Retina (tissue), 1 donor: ENCODE measurements at places on chromosomes 2 and 18.

- DNase-seq = no peak
These were observed 242.9 kb downstream of the ZNF516 start for GRCh38 chr18:76252139-76252538.

DNA sequence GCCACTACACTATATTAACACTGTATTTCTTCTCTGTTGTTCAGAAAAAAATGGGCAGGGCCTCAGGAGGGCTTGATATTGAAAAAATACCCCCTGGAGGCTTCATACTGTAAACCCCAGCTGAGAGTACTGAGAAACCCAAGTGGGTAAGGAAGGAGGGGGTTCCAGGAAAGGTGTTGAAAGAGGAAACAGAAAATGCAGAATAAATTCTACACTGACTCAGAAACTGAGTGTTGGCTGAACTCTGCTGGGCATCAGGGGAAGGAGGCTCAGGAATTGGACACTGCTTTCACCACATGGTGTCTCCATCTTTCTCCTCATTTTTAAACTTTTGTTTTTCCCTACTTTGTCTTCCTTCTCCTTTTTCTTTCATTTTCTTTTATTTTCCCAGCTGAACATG lies 253.7 kb downstream of the DYM start:
- DNase-seq = no peak

GRCh38 chr2:241087420-241088268 lies 14.4 kb downstream of the MTERF4 start:
- no peak for DNase-seq

DNA sequence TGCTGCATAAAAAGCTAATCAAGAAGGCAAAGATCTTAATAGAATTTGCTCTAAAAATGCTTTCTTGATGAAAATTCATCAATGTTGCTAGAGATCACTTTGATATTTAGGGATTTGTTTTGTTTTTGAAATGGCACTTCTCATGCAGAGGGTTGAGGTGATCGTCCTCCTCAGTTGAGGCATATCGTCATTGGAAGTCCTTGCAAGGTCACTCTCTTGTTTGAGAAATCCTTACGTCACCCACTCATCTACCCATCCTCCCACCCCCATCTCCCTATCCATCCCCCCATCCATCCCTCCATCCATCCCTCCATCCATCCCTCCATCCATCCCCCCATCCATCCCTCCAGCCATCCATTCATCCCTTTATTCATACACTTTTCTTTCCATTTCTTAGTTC lies 133.7 kb downstream of the THNSL2 start:
- no peak for DNase-seq

- no peak for DNase-seq
These were observed 620.6 kb downstream of the IRS1 start for GRCh38 chr2:226179010-226179409.

DNA sequence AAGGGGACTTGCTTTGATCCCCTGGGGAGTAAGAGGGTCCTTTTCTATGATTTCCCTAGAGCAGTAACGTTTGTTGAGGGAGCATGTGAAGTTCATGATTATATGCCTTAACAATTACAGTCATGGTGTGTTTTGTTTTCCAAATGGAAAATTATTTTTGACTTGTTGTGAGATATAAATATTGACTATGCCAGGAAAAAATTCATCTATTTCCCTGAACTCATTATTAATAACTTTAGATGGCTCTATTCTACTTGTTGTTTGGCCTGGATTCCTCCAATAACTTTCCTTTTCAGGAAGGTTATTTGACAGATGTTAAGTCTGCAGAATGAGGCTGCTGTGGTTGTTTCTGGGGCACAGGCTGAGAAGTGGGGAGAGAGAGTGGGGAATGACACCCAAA lies 72.1 kb upstream of the LMAN1 start:
- DNase-seq = no peak

DNA sequence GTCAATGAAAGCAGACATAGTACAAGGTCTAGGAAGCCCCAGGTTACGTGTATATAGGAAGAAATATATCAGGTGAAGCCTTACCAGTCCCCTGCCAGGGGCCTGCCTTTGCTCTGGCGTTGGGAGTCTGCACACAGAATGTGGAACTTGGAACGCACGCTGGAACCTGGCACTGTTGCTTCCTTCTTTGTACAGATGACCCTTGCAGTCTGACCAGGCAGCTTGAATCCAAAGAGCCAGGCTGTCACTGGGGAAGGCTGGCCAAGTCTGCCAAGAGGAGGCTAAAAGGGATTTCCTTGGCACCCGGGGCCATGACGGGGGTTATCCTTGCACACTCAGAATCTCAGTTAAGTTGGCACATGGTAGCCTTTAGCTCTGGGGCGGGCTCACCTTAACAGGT lies 39.5 kb downstream of the TMEM247 start:
- DNase-seq = no peak

DNA sequence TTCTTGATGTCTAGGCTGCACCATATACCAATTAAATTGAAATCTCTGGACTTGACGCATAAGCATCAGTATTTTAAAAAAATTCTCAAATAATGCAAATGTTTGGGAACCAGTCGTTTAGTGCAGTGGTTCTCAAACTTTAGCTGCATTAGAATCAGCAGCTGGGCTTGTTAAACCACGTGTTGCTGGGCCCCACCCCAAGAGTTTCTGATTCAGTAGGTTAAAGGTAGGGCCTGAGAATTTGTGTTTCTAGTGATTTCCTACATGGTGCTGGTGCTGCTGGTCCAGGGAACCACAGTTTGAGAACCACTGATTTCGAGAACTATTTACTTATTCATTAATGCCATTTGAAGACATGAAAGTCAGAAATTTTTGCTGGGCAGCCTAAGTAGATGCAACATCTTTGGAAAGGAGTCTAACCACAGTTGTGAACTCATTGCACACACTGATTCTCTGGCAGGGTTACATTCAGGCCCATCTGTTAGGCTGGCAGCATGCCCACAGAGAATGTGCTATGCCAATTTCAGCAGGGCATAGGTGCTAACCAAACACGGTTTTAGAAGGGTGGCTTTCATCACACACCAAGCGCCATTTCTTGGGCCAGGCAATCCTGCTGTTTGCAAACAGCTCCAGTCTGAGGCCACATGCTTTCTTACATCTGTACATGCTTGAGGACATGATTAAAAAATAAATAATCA lies 26.4 kb upstream of the ATP5MC3 start:
- DNase-seq = no peak

DNA sequence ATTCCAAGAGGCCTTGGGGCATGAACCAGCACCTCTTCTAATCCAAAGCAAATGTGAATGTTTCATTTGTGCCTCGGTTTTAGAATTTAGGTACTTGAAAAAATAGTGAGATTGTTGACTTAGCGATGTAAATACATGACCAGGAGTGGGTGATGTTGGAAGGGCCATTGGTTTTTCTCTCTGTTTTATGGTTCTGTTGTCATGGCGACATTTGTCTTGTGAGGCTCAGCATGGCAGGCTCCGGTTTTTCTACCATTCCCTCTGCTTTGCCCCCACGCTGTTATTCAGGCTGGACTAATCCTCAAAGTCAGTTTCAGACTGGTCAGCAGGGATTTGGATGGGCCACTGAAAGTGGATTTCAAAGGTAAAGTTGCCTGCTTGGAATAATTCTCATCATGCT lies 255.4 kb downstream of the ALPK2 start:
- no peak for DNase-seq

DNA sequence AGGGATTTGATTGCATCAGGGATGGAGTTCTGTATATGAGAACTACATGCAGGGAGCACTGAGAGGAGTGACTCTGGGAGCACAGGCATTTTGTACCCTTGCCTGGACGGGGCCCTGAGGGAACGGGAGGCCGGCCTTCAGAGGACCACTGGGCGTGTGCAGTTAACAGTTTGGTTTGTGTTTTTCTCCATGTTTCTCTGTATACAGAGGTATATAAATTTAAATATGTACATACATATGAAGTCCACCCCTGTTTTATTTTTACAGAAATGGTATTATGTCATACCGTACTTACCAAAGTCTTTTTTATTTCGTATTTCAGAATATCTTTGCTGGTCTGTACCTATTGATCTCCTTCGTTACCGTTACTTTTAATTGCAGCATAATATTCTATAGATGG lies 111.3 kb downstream of the PTPRM start:
- DNase-seq = no peak

- DNase-seq = no peak
These were observed 834.0 kb upstream of the FSHR start for GRCh38 chr2:49988276-49988675.

DNA sequence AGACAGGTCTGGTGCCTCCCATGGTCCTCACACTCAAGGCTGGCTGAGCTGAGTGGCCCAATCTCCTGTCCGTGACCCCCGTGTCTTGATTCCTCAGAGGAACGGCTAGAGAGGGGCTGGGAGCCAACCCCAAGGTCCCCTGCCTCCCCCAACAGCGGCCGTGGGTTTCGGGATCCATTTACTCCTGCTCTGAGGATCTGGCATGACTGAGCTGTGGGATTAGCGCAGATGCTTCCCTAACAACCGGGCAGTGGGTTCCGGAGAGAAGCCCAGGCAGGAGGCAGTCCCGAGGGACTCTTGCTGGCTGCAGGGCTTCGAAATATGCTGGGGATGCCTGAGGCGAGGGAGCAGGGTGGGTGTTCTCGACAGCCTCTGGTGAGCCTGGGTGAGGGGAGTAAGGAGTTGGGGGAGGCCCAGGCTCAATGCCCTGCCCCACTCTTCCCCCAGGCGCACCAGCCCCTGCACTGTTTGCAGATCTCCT lies 18.9 kb downstream of the GPR35 start:
- DNase-seq = no peak

DNA sequence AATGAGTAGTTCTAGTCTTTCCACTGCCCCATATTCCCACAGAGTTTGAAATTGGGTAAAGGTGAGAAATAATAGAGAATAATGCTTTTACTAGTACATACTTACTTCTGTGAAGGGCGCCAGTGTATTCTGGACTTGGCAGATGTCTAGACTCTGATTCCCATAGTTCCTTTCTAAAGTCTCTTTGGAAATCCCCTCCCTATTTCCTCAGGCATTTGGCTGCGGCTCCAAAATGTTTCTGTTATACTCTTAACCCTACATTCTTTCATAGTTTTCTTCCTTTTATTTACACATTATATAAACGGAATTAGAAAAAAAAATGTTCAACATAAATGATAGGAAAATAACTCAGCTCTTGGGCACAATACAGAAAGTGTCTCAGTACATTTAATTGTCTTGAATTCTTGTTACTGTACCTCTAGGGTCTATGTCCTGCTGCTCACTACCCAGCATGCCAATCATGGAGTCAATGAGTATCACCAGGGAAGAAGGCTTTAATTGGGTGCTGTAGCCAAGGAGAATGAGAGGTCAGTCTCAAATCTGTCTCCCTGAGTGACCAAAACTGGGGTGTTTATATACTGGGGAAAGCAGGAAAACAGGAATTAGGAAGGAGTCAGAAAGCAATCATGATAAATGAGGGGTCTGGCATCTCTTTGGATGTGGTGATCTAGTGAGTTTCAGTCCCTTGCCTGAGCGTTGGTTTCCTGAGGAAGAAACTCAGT lies 147.8 kb upstream of the MMADHC start:
- no peak for DNase-seq

DNA sequence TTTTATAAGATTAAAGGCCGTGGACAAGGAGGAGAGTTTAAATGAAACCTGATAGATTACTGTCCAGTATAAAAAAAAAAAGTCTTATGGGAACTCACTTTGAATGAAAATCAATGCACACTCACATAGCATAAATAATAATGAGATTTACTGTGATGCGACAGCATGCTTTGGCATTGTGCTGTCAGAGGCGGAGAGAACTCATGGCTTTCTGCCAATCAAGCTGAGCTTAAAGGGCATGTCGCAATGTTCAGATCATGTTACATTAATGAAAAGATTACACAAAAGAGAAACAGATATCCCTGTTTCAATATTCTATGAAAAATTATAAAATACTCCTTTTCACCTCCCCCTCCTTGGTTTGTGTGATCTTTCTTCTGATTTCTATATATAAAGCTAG lies 310.8 kb downstream of the ERBB4 start:
- peak; percentile 32 for DNase-seq

DNA sequence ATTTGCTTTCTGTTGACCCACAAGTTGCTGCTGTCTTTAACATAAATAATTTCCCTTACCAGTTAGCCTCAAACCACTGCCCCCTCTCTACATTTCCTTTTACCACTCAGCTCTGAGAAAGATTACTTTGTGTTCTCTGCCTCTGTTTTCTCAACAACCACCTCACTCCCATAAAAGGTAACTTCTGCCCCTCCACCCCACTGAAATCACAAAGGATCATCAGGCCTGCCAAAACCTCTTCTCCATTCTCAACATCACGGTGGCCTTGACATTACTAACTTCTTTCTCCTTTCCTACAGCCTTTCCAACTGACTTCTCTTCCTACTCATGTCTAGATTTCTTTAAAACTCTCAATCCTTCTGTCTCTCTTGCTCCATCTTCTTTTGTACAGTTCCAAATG lies 10.1 kb downstream of the ACADL start:
- no peak for DNase-seq

DNA sequence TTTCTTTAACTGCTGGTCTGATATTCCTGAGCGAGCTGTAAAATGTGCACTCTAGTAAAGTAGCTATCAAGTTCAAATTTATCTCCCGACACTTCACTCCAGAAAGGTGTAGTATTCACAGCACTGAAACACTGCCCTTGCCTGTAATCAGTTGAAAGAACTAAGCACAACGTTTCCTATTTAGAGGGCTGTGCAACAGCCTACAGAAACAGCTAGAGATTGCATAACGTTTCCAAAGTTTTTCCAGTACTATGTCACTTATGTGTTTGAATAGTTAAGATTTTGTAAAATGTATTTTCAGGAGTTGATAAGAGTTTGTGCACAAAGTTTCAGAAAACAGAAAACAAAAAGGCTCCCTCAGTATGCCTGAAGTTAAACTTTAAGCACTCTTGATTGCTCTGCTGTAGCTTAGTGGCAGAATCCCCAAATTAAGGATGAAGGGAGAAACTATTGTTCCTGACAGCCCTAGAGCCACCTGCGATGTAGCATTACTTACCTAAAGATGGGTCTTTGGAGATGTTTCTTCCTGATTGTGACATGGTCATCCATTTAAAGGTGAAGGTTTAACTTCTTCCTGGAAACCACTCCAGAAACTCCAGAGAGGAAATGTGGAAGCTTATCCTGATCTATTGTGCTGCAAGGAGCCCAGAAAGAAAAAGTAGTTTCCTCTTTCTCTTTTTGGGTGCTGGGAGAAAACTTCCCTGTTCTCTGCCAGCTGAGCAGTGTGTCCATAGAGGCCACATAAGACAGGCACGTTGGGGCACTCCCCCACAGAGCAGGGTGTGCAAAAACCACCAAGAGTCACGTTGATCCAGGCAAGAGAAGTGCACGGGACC lies 536 bp downstream of the PDE1A start:
- no peak for DNase-seq
